Stimulated activated CD4-positive, alpha-beta T cell treated with anti-CD3 and anti-CD28 coated beads, Interleukin-15, amount 100 ng/mL, for 48 hours (primary cell): ENCODE measurements at places on chromosomes 6 and 20.

- DNase-seq: no peak
Observed at GRCh38 chr6:144248476-144249301, 36.4 kb upstream of the UTRN start.

DNA sequence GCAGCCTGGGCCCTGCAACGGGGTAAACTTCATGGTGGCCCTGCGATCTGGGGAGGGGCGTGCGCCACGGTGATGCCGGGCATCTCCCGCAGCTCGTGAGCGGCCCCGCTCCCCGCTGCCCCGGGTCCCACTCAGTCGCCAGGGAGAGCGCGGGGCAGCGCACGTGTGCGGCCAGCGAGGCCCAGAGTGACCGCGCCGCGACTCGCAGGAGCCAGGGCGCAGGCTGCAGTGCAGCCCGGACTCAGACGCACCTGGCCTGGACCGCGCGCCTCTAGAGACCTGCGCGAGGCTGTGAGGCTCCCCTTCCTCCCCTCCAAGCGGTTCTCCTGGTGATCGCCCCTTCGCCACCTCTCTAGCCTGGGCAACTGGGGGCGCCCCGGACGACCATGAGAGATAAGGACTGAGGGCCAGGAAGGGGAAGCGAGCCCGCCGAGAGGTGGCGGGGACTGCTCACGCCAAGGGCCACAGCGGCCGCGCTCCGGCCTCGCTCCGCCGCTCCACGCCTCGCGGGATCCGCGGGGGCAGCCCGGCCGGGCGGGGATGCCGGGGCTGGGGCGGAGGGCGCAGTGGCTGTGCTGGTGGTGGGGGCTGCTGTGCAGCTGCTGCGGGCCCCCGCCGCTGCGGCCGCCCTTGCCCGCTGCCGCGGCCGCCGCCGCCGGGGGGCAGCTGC lies 652 bp downstream of the BMP6 start:
- DNase-seq: no peak

DNA sequence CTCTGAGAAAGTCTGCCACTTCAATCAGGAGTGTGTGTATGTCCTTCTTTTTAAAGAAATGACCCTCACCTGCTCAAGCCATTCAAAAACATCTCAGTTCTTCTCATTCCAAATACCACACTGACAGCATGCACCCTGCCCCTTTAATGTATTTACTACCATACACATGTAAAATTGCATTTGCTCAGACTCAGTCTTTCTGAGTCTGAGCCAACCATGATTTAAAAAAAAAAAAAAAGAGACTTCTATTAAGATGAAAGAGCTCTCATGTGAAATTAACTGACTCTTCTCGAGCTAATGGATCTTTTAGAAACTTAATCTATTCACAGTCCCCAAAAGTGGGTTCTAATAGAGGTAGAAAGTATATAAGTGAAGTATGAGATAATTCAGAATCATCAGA lies 1.4 kb upstream of the FILIP1 start:
- DNase-seq: no peak

GRCh38 chr20:33648396-33649004 lies 13.6 kb upstream of the C20orf144 start:
- DNase-seq: no peak

- DNase-seq: no peak
Observed at GRCh38 chr6:134249759-134250602, 67.9 kb downstream of the SGK1 start.

- no peak for DNase-seq
Observed at GRCh38 chr6:67966830-67967229, 668.3 kb upstream of the ADGRB3 start.

GRCh38 chr6:44222486-44223318 lies 693 bp upstream of the SLC29A1 start:
- DNase-seq: no peak

DNA sequence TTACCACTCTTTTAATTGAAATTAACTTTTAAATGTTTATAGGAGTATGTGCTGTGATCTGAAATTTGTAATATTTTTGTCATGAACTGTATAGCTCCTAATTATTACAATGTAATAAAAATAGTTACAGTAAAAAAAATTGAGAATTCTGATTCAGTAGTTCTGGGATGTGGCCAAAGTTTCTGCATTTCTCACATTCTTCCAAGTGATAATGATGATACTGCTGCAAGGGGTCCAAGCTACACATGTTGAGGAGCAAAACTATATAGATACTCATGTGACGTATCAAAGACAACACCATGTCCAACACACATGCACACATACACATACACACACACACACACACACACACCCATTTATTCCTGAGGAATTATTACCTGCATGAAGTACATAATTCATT lies 71.0 kb upstream of the FAM83B start:
- DNase-seq: no peak

- DNase-seq: no peak
Observed at GRCh38 chr20:34595377-34596184, 37.1 kb downstream of the MAP1LC3A start.

- no peak for DNase-seq
Observed at GRCh38 chr20:58260006-58260405, 31.6 kb upstream of the ANKRD60 start.

DNA sequence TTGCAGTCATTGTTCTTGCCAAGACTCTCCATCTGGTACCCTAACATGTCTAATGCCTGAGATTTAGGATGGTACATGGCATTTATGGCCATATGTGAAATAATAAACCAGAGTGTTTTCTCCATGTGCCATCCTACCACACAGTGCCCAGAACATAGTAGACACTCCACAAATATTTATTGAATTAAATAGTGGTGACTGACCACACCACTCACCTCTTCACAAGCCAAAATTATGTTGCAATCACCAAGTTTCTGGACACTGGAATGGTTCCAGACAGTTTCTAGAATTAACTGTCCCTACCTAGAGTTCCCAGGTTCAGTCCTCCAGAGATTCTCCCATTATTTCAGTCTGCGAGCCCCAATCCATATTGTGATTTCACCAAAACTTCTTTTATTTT lies 427.3 kb downstream of the KIF16B start:
- no peak for DNase-seq

DNA sequence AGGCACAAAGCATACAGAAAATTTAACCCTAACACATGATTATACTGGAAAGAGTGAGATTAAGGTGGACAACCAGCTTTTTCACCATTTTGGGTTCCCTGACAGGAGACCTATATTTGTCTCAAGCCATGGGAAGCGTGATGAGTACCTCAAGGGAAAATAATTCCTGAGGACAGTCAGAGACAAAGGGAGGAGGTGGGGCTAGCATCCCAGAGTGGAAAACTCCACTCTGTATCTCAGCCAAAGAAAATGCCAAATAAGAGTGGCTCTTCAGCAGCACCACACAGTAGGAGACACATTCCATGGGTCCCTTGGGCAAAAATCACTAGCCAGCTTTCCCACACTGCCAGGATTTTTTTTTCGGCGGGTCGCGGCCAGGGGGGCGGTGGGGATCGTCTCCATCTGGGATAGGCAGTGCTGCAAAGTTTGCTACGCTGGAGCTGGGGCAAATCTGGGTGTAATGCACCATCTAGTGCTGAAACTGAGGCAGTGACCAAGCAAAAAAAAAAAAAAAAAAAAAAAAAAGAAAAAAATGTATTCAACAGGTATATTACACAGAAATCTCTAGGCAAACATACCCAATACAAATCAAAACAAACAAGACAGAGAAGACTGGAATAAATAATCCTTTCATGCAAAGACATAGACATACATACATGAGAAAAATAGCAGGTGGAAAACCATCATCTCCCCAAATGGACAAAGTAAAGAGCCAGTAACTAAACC lies 77.3 kb upstream of the SLC35F1 start:
- no peak for DNase-seq
